ENCODE measurements at places on chromosomes 7 and 10. TPM values are rescaled to one million over a fixed set of nuclear protein-coding genes. Genes with fewer than 3 reads are reported as not detected.

GRM8 gene
- total RNA-seq: 0.41 TPM

HDAC9 gene
- total RNA-seq: 12.3 TPM

RPEL1 gene
- total RNA-seq: not detected

KCNIP2 gene
- 1.2 TPM for total RNA-seq

COMTD1 gene
- total RNA-seq: 77.9 TPM

CACNA2D1 gene
- 1.1 TPM for total RNA-seq

CHN2 gene
- 32.9 TPM for total RNA-seq

NCF1 gene
- 0.32 TPM for total RNA-seq

SPDYE1 gene
- total RNA-seq: not detected

TFEC gene
- 2.3 TPM for total RNA-seq

EPDR1 gene
- 11.3 TPM for total RNA-seq
